ENCODE measurements at places on chromosomes 11 and 22.

DNA sequence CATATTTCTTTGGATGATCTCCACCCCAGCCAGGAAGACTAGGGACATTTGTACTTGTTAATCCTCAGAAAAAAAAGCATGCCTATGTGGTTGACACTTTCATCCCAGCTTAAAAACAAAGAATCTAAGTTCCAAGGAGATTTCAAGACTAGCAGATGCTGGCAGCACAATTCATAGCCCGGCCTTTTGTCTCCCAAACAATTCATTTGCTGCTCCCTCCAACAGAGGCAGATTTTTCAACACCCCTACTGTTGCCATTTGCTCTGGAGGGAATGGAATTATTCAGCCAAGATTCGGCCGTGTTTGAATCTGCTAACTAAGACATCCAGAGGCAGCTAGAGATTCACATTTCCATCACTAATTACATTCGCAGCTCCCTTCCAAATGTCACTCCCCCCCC is 15.3 kb downstream of the P2RX3 start:
- DNase-seq, result no peak

- no peak for DNase-seq
Measured at GRCh38 chr11:70483077-70483861, 84.9 kb downstream of the CTTN start.

- no peak for DNase-seq
Measured at GRCh38 chr11:131616481-131617140, 246.2 kb downstream of the NTM start.

DNA sequence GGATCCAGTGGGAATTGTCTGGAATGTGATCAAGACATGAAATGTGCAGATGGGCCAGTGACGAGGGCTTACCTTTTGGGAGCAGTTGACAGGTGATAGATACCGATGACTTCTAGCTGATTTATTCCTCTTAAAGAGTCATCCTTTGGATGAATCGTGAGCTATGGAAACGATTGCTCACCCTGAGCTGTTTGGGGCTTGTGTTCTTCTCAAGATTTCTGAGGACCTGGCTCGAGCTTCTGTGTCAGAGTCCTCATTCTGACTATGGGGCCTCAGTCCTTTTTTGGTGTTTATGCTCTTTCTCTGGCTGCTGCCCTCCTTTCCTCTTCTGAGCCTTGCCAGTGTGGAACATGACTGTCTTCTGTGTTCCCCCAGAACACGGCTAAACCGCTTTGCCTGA is 11.9 kb upstream of the AMPD3 start:
- no peak for DNase-seq

DNA sequence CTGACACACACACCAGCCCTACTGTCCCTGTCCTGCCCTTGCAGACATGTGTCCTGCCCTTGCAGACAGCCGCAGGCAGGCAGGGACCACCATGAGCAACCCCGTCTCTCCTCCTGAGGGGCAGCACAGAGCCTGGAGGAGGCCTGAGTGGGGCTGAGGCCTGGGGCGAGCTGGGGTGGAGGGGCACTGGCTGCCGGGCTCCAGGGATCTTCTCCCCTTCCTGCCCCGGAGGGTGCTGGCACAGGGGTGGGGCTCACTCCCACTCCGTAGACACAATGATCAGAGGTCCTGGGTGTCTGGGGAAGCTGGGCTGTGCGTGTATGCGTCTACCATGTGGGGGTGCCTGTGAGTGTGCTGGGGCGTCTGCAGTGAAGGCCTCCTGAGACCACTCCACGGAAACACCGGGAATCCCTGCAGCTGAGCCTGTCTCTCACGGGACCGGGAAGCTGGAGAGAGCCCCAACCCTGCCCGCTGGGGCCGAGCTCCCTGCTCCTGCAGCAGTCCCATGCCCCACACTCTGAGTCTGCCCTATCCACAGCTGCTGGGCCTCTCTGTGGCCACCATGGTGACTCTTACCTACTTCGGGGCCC is 588 bp downstream of the TSPAN32 start:
- peak; percentile 49 for DNase-seq

DNA sequence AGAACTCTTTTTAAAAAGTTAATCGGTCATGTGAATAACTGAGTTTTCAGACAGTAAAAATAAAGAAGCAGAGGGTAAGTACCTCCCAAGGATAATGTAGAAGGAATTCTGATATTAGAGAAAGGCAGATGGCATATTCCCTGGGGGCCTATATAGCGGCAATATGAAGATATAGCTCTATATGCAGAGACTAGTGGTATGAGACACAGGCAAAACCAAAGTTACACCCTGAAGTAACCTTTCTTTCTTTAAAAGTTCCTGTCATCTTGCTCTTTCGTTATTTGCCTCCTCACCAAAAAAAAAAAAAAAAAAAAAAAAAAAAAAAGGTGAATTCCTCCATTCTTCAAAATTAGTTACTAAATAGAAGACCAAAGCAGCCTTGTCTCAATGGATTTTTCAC is 76.2 kb upstream of the ARHGAP32 start:
- DNase-seq, result no peak

GRCh38 chr11:118870396-118871343 is 13.0 kb upstream of the CXCR5 start:
- DNase-seq, result no peak

DNA sequence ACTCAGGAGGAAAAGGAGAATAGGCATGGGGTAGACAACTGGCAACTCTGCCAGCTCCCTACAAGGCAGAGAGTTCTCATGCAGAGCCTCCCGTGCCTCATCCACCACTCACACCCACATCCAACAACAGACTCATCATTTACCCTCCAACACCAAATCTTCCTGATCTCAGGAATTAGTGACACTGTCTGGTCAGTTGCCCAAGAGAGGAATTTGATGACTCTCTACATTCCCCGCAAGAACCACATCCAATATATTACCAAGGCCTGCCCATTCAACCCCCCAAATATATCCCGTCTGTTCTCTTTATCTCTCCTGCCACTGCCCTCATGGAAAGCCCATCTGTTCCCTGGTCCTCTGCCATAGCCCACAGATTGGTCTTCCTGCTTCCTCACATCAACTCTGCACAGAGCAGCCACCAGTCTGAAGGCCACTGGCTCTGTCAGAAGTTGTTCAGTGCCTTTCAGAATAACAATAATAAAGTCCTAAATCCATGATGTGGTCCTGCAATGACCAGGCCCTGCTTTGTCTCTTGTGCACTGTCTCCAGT is 57.5 kb upstream of the CD82 start:
- DNase-seq, result no peak

DNA sequence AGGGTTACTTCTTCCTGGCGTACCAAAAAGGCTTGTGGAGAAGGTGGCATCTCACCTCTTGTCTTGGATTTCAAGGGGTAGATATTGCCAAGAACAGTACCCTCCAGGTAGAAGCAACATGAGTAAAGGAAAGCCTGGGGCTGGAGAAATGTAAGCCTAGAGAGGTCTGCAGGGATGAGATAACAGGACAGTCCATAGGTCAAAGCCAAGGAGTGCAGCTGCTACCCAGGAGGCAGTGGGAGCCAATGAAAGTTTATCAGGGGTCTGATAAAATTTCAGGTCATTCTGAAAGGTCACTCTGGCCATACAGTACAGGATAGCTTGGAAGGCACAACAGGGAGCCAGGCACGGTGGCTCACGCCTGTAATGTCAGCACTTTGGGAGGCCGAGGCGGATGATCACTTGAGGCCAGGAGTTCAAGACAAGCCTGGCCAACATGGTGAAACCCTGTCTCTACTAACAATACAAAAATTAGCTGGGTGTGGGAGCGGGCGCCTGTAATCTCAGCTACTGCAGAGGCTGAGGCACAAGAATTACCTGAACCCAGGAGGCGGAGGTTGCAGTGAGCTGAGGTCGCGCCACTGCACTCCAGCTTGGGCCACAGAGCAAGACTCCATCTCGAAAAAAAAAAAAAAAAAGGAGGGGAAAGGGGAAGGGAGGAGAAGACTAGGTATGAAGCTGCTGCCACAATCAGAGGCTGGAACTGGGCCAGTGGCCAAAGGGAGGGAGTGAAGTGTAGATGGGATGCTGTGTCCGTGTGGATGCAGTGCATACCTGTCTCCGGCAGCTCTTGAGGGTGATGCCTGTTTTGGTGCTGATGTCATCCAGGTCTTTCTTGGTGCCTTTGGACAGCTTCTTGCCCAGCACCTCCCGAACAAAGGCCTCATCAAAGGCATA is 1.2 kb downstream of the FIBP start:
- no peak for DNase-seq

DNA sequence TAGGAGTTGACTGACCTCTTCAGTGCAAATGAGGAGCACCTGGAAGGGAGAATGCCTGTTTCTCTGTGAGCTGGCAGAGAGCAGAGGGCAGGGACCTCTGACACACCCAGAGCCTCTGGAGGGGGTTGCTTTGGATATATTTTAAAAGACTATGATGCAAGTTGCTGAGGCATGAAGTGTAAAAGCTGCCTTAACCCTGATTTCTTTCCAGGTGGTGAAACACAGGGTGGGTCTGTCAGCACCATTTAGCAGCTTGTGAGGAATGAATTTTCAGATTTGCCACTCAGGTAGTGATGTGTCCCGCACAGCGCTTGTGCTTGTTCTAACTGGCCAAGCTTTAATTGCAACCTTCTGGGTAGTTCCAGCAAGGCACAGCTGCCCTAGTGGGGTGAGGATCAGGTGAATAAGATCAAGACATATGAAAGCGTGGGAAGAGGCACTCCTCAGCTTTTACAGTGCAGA is 90.2 kb downstream of the SWAP70 start:
- no peak for DNase-seq

DNA sequence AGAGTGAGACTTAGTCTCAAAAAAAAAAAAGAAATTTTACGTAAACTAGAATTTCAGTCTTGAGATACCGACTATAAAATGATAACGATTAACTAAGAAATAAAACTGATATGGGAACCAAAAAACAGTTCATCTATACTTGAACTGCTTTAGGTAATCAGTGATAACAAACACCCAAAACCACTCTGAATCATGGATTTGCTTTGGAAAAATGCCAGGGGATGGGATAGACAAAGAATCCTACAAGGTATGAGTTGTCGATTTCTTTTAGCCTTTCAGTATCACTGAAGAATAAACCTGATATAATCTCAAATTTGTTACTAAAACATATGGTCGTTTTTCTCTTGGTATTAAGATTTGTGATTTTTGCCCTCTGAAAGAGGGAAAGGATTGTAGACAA is 13.7 kb downstream of the CSTF3 start:
- DNase-seq, result no peak

GRCh38 chr11:102654761-102655160 is 29.6 kb upstream of the MMP20 start:
- DNase-seq, result no peak

DNA sequence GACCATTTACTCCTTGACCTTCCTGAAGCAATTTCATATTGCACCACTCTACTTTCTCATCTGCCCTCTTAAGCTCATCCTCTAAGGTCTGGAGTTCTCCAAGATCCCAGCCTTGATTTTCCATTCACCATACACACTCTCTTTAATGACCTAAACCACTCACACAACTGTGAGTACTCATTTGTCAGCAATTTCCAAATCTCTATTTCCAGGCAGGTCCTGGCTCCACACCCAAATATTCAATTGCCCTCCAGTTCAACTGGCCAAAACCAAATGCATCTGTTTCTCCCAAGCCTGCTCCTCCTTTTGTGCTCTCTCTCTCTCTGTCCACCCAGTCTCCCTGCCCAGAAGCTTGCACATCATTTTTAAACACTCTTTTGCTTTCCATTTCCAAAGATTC is 39.6 kb downstream of the NEU3 start:
- no peak for DNase-seq

Data from hematopoietic multipotent progenitor cell (in vitro differentiated cells).